ENCODE measurements at places on chromosomes 7 and 10.

DNA sequence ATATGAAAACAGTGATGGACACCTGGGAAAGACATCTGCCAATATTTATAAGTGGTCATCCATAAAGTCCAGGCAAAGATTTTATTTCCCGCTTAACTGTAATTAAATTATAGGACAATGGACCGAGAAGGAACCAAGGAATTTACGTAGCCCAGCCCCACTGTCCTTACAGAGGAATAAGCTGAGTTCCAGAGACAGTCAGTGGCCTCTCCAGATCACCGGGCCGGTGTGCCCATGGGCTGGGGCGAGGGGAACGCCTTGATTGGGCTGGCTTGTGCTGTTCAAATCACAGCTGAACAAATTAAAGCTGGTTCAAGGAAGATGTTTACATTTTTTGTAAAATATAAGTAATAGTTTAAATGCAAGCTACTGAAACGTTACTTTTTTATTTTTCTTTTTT is 40.7 kb downstream of the PFKP start:
- DNase-seq: no peak

DNA sequence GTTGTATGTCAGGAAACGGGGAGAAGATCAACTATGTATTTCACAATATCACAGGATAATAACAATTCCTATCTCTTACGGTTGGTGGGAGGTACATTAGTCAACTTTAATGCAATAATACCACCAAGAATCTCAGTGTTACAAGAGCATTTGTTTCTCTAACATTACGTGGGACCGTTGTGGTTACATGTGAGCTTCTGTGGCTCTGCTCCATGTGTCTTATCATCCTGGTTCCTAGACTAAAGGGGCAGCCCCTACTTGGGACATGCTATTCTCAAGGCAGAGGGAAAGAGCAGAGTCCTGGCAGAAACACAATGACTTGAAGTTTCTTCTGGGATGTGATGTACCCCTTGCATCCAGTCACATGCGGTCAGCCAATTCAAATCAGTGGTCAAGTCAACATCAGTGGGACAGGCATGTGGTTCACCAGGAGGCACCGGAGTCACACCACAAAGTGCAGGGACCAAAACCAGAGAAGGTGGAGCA is 2.5 kb upstream of the ZNF22 start:
- no peak for DNase-seq

DNA sequence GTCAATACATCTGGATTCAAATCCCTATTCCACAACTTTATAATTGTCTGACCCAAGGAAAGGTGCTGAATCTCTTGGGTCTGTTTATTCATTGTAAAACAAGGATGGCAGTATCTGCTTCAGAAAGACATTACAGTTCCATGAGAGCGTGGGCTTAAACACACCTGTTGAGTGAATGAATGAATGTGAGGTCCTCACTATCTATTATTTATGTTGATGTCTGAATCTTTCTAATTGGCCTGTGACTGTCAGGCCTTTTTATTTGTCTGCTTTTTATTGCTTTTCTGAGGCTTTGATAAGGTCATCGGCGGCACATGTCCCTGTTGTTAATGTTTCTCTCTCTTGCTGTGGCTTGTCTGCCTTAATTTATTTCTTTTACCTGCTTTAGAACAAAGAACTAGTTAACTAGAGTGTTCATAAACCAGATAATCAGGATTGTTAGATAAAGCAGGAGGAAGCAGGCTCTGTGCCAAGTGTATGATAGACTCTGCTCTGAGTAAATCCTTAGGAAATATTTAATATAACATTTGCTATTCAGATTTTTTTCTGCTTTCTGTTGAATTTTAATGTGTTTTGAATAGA is 42.3 kb upstream of the CYCS start:
- DNase-seq: peak; percentile 6

DNA sequence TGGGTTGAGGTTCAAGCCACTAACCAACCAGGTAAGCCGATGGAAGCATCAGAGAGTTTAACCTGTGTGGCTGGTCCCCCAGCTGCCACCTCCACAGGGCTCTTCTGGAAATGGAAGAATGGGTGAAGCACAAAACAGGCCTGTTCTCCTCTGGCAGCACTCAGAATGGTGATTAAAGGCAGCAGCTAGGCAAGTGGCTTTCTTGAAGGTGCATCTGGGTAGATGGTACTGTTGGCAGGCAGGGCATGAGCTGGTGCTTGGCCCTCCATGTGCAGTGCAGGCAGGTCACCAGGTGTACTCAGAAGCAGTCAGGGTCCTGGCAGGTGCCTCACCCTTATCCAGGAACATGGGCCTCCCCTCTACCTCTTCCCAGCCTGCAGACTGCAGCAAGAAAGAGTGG is 11.5 kb downstream of the AKR1E2 start:
- no peak for DNase-seq

DNA sequence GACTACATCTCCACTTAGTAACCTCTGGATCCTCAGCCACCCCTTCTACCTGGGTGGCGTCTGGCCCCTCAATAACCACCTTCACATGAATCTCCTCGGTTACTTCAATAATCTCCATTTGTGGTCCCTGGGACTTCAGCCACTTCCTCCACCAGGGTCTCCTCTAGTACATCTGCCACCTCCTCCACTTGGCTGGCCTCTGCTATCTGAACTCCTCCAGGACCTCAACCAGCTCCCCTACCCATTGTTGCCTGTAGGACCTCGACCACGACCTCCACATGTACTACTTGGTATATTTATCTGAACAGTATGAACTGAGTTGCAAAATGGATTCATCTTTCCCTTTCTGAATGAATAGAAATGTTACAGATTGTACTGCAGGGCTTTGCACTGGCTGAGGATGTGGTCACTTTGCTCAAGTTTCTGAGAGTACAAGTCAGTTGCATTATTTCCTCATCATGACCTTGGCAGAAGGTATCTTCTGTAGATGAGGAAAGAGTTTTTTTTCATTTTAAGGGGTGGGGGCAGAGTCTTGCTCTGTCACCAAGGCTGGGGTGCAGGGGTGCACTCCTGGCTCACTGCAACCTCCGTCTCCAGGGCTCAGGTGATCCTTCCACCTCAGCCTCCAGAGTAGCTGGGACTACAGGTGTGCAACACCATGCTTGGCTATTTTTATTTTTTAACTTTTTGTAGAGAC is 36.0 kb downstream of the MAT1A start:
- DNase-seq: no peak

- DNase-seq: no peak
Observed at GRCh38 chr7:130386876-130387275, 6.6 kb downstream of the CPA1 start.

- no peak for DNase-seq
Observed at GRCh38 chr10:89164080-89164479, 43.0 kb downstream of the CH25H start.

- no peak for DNase-seq
Observed at GRCh38 chr7:157715938-157716280, 379.1 kb downstream of the DNAJB6 start.

GRCh38 chr10:65419629-65420028 is 1506.2 kb upstream of the LRRTM3 start:
- DNase-seq: no peak

GRCh38 chr7:123643495-123644441 is 11.9 kb upstream of the LMOD2 start:
- DNase-seq: peak; percentile 67

- no peak for DNase-seq
Observed at GRCh38 chr7:23494009-23494408, 23.7 kb upstream of the IGF2BP3 start.

- DNase-seq: no peak
Observed at GRCh38 chr7:30348083-30348560, 63.7 kb downstream of the ZNRF2 start.

GRCh38 chr10:132376394-132376851 is 20.6 kb upstream of the PWWP2B start:
- DNase-seq: no peak

DNA sequence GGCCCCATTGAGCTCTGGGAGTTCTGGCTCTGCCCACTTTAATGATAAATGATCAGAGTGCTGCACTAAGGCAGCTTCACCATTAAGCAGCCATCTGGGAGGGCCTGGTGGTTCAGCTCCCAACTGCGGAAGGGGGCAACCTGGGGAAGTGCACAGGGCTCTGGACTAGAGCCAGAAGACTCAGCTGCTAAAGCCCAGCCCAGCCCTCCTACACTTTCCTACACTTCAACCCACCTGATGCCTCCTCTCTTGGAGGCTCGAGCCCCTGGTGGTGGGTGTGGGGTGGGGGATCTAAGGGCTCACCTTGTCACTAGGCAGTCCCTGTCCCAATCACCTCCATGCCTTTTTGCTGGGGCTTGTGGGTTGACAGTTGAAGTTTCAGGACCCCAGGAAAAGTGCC is 60.6 kb upstream of the ANTXRL start:
- DNase-seq: no peak

- DNase-seq: no peak
Observed at GRCh38 chr10:131641231-131641630, 259.6 kb upstream of the PPP2R2D start.

DNA sequence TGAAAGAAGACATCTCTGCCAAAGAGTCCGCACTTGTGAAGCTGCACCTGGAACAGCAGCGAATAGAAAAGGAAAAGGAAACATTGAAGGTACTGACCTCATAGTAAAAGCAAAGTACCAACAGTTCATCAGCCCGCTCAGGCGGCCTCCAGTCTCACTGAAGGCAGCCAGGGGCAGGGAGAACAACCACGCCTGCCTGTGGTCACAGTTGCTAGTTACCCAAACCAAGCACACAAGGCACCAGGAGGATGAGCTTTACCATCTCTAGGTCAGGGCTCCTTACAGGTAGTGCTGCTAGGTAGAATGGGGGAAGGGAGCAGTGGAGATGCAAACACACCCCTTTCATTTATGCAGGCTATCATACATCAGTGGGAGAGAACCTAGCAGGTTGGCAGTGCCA is 39.8 kb downstream of the CFAP58 start:
- no peak for DNase-seq

DNA sequence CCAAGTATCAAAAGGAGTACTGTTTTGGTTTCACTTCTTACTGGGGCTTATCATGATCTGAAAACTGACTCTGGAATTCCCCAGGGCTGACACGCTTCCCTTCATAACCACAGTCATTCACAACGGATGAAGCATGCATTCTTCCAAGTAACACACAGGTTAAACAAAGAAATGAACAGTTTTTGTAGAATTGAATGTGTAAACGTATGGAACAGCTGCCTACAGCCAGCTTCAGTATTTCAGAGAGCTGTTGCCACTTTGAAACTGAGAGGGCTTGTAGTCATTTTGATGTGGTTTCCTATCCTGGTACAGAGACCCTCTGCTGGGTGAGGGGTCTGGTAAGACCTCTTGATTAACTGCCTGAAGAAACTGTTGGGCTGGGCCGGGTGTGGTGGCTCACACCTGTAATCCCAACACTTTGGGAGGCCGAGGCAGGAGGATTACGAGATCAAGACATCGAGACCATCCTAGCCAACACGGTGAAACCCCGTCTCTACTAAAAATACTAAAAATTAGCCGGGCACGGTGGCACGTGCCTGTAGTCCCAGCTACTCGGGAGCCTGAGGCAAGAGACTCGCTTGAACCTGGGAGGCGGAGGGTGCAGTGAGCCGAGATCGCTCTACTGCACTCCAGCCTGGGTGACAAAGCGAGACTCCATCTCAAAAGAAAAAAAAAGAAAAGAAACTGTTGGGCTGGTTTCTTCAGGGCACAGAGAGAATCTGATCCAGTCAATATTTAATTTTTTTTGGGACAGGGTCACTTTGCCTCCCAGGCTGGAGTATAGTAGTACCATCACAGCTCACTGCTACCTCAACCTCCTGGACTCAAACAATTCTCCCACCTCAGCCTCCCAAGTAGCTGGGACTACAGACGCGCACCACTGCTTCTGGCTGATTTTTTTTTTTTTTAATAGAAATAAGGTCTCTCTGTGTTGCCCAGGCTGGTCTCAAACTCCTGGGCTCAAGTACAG is 4.7 kb downstream of the NFE2L3 start:
- DNase-seq: no peak

DNA sequence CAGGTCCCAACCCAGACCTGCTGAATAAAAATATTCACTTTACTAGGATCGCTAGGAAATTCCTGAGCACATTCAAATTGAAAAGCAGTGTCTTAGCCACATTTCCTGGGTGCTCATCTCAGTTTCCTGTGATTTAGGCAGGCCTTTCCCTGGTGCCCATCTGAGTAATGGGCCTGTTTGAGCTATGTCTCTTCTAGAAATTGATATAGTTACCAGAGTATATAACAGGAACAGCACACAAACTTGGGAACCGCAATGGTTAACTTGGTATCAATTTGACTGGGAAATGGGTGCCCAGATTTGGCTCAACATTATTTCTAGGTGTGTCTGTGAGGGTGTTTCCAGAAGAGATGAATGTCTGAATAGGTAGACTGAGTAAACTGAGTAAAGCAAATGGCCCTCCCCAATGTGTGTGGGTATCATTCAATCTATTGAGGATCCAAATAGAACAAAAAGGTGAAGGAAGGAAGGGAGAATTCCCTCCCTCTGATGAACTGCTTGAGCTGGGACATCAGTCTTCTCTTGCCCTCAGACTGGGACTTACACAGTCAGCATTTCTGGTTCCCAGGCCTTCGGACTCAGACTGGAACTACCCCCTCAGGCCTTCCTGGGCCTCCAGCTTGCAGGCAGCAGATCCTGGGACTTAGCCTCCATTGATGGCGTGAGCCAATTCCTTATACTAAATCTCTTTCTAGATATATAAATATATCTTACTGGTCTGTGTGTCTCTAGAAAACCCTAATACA is 99.1 kb downstream of the CCDC71L start:
- no peak for DNase-seq

GRCh38 chr7:21251151-21251800 is 176.6 kb upstream of the SP4 start:
- DNase-seq: no peak

DNA sequence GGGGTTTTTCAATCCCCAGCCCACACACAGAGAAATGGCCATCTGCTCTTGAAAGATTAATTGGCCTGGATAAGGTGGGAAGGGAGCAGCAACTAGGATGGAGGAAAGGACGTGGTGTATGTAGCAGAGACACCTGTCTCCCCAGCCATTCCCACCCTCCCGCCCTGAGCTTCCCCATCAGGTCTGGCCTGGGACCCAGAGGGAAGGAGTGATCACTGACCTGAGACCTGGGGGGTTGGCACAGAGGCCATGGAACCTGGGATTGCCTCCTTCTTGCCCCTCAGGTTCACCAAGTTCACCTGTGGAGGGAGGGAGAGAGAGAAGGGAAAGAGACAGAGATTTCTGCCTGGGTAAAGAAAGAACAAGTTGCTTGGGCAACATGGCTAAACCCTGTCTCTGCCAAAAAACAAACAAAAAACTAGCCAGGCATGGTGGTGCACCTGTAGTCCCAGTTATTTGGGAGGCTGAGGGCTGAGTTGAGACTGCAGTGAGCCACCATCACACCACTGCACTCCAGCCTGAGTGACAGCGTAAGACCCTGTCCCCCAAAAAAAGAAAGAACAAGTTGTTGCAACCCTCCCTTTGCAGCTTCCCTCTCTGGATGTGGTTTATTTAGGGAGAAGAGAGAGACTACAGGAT is 11.3 kb upstream of the TRPV6 start:
- no peak for DNase-seq

- DNase-seq: peak; percentile 89
Observed at GRCh38 chr7:114645451-114645850, 230.8 kb downstream of the FOXP2 start.

DNA sequence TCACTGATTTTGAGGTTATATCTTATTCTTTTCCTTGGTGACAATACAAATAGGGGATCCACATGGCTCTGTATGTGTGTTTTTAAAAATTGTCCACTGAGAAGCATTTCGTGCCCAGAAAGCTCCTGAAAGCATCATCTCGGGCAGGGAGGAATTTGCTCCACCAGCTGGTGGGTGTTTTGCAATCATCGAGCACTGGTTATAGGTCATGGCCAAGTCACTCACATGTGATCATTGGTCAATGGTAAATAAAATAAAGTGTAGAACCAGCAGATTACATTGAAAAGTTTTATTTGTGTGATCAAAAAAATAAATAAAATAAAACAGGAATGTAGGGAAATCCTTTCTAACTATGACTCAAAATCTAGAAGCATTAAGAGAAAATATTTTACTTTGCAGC is 23.0 kb upstream of the SNX13 start:
- no peak for DNase-seq
